ENCODE measurements at places on chromosomes 7 and 10. TPM values are rescaled to one million over a fixed set of nuclear protein-coding genes. Genes with fewer than 3 reads are reported as not detected.

Gene ITGA8
- total RNA-seq: 15.5 TPM

GRCh38 chr10:132654708-132655661 is 117.4 kb downstream of the INPP5A start:
- DNase-seq: no peak

GRCh38 chr7:8018961-8019360 is 50.4 kb downstream of the GLCCI1 start:
- DNase-seq: no peak

GRCh38 chr7:106866298-106867281 is 1.5 kb downstream of the PIK3CG start:
- DNase-seq: no peak

GRCh38 chr7:80642871-80643270 is 4.4 kb downstream of the CD36 start:
- no peak for DNase-seq

GRCh38 chr7:18685971-18686370 is 190.4 kb downstream of the HDAC9 start:
- DNase-seq: no peak

DNA sequence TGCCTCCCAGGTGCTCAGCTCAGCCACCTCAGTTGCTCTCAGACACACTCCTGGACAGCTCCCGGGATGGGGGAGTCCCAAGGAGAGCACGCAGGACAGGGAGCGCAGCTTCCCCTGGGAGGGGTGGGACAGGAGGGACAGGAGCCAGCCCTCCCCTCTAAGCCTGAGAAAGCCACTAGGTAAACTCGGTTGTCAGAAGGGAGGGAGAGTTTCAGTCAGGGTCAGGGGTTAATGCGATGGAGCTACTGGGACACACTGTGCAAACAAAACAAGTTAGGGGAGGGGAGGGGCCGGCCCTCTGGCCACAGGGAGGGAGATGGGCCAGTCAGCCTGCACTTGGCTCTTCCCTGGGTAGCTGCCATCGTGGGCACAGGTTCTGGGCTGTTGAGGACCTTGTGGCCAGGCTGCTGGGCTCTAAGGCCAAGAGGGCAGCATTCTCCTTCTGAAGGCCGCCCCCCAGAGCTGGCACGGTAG is 31.1 kb downstream of the KAZALD1 start:
- DNase-seq: no peak

- no peak for DNase-seq
Measured at GRCh38 chr10:3023892-3024291, 43.5 kb upstream of the PFKP start.

DNA sequence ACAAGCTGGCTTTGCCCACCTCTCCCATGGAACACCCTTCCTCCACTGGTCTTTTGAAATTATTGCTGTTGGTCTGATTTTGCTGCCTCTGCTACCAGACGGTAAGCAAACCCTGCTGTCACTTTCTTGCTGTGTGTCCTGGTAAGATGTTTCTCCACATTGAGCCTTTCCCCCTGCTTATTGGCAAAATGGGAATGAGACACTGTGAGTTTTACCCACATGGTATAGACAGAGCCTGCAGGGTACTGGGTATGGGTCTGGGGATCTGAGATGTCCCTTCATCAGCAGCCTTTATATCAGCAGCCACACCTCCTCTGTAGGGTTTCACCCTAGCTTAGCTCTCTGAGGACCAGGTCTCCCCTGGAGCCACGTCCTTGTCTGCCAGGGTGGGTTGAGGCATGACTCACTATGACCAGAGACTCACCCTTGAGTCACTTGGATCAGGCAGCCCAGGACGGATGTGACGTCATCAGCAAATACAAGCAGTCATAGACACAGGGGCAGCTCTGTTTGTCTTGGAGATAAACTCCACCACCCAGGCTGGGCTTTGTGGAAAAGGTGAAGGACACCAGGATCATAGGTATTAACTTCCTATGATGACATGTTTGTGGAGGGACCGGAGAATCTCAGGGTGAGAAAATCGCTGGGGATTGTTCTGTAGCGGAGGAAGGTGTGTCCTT is 17.9 kb upstream of the BAIAP2L1 start:
- no peak for DNase-seq

Data from vagina (tissue), 2 donors.